Activated effector memory CD4-positive, alpha-beta T cell treated with Interleukin-2 at 50 U/mL for 16 hours (primary cell): ENCODE measurements at places on chromosomes 11 and 22.

- DNase-seq = no peak
Measured at GRCh38 chr22:27348634-27349033, 452.9 kb downstream of the MN1 start.

- no peak for DNase-seq
Measured at GRCh38 chr22:21682385-21683175, 16.8 kb downstream of the PPIL2 start.

DNA sequence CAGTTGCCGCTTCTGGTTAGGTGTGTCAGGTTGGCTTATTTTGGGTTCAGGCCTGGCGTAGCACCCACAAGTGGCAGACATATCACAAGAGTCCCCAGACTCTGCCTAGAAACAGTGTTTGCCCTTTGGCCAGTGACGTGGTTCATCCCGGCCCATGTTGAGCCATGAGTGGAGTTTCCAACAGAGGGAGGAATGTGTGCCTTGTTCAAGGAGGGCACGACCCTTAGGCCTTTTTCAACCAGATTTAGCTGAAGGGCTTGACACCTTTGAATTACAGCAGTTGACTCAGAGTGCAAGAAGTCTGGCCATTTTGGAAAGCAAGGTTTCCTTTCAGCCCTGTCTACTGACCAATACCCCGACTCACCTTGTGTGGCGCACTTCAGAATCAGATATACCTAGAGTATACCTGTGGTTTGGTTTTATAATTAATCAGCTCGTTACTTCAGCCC, 15.1 kb upstream of the AIFM3 start:
- no peak for DNase-seq

DNA sequence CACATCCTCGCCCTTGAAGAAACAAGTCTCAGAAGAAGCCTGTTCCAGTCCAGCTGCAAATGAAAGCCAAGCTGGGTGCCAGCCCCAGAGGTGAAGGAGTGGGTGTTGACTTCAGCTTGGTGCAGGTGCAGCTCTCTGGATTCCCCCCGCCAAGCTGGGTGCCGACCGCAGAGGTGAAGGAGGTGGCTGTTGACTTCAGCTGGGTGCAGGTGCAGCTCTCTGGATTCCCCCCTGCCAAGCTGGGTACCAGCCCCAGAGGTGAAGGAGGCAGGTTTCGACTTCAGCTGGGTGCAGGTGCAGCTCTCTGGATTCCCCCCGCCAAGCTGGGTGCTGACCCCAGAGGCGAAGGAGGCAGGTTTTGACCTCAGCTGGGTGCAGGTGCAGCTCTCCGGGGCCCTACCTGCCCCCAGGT, 1234.0 kb downstream of the TBC1D22A start:
- DNase-seq = no peak

GRCh38 chr11:47372422-47372821, 5.9 kb downstream of the SPI1 start:
- no peak for DNase-seq

DNA sequence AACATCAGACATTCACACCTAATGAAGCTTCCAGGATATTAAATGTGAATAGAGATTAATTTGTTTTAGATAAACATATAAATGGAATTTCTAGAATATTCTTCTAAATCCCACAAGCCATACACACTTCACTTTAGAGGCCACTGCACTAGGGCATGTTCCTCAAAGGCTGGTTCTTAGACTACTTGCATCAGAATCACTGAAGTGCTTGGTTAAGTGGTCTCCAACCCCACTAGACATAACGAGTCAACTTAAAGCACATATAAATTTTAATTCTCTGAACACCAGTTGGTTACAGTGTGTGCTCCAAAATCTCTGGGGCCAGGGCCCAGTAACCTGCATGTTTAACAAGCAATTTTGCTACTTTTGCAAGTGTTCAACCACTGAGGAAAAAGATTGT, 7.9 kb upstream of the ALKBH8 start:
- no peak for DNase-seq

DNA sequence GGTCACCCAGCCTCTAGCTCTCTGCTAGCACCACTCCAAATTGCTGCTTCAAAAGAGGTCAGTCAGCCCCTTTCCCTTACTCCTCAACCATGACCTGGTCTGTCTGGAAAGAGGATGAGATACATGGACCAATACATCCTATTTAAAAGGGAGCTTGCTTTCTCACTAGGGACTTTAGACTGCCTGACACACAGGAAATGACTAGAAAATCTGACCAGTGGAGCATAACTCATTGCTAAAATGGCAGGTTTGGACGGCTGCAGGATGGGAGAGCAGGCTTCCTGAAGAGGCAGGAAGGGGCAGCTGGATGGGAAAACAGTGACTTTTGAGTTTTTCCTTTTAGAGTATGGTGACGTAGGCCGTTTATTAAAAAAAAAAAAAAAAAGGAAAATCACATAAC, 25.3 kb downstream of the STIM1 start:
- no peak for DNase-seq

GRCh38 chr22:17443405-17444203, 74.3 kb downstream of the CECR2 start:
- no peak for DNase-seq

GRCh38 chr11:75603791-75604736, 42.0 kb downstream of the SERPINH1 start:
- DNase-seq = no peak

GRCh38 chr11:128552783-128553661, 34.3 kb downstream of the ETS1 start:
- no peak for DNase-seq

DNA sequence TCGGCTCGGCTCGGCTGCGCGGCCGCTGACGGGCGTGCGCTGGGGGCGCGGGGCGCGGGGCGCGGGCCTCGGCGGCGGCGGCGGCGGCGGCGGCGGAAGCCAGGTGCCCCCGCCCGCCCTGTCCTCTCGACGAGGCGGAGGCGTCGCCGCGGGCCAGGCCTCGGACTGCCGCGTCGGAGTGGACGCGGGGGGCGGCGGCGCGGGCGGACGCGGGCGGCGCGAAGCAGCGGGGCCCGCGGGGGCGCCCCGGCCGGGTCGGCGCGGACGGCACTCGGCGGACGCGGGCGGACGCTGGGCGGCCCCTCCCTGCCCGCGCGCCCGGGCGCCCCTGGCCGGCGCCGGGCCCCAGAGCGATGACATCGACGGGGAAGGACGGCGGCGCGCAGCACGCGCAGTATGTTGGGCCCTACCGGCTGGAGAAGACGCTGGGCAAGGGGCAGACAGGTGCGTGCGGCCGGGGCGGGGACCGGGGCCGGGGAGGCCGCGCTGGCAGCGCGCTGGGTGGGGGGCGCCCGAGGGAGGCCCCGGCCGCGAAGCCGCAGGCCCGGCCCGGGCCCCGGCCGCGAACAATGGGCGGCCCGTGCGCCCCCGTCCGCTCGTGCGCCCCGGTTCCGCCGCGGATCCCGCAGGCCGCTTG, at the start of gene BRSK2:
Gene BRSK2, plus strand, starts transcription at position 3 of the 637 bp plus-strand sequence. Its CDS starts 351 bp downstream, at position 354.
- DNase-seq = no peak

DNA sequence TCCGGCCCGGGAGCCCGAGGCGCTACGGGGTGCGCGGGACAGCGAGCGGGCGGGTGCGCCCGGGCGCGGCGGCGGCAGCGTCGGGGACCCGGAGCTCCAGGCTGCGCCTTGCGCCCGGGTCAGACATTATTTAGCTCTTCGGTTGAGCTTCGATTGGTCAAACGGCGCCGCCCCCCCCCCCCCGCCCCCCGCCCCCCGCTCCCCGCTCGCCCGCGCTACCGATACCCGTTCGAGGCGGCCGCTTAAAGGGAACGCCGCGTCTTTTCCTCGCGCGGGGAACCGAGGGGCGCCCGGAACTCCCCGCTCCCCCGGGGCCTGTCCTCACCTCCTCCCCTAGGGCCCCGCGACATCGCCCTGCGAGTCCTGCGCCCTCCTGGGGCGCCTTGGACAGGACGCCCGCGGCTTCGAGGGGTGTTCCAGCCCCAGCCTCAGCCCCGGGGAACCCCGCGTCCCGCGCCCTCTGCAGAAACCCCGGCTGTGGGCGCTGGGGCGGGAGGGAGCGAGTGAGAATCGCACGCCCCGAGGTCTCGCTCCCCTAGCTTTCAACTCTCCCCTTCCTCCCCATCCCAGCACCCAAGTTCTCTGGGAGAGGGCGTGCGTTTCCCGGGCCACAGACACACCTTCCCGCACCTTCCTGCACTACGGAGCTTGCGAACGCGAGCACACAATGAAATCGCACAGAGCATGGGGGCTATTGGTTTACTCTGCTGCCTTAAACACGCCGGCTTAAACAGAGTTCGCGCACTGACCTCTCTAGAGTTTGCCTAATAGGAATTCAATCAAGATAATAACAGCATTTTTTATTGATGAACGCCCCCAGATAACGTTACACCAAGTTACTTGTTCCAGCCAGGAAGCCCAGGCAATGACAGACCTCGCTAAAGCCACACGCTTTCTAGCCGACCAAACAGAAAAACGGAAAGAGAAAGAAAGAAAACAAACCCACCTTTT, at the start of gene BDNF:
Gene BDNF, minus strand, starts transcription at position 105 of the 951 bp plus-strand sequence. CDS start 41,891 bp downstream, outside the sequence.
- DNase-seq = no peak

DNA sequence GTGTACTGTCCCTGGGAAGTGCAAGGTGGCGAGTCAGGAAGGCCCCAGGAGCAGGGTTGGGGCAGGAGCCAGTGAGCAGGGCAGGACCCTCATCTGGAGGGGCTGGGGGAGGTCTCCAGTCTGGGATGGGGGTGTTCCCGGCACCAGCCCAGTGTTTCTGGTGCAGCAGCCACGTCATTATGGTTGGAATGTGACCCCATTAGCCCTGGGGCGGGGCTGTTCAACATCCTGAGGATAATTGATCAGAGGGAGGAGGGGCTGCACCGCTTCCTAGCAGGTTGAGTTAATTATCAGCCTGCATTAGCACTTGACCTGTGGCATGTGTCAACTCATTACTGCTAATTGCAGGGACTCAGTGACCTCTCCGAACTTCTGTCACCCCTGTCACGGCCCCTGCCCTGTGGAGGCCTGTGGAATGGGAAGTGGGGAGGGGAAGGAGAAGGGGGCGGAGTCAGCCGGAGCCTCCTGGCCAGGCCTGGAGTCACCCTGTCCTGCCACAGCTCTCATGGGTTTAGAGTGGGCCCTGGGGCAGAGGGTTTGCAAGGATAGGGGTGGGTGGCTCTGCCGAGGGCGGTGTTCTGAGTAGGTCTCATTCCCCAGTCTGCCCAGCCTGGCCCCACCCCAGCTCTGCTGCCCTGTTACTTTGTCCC, 52.8 kb upstream of the CCDC188 start:
- no peak for DNase-seq

GRCh38 chr22:21696115-21696514, 30.3 kb downstream of the PPIL2 start:
- no peak for DNase-seq

DNA sequence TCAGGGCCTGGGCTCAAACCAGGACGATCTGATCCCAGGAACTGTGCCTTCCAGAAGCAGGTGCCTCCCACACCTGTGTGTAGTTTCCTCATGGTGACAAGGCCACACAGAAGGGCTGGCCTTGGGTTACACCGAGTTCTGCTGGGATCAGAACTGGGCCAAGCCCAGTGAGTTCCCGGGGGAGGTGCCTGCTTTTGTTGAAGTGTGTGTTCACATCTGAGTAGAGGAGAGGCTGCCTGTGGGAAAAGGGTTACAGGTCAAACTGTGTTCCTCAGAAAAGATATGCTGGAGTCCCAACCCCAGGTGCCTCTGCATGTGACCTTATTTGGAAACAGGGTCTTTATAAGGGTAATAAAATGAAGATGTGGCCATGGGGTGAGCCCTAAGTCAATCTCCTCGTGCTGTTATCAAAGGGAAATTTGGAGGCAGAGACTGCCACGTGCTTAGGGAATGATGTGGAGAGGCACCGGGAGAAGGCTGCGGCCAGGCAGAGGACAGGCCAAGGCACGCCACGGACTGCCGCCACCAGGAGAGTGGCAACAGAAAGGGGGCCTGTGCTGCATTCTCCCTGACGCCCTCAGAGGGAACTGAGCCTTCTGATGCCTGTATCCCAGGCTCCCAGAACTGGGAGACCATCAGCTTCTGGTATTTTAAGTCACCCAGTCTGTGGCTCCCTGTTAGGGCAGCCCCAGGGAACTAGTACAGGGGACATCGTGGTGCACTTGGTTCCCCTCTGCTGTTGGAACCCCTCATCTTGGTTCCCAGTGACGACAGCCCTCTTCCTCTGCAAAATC, 158.8 kb downstream of the CACNA1I start:
- DNase-seq = no peak

DNA sequence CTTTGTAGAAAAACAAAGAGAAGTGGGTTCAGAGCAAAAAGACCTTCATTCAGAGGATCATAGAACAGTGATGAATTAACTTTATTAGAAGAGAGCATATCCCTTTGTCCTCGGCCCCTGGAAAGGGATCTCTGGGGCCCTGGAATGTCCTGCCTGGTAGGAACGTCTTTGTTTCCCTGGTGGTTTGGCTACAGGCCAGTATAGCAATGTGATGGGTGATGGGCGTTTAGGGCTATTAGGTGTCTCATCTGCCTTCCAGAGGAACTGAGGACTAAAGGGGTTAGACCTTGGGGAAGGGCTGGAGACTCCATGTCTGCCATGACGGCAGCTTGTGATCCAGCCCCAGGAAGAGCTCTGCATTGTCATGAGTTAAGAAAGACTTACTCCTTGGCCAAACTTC, 9.1 kb downstream of the APOL4 start:
- DNase-seq = no peak

DNA sequence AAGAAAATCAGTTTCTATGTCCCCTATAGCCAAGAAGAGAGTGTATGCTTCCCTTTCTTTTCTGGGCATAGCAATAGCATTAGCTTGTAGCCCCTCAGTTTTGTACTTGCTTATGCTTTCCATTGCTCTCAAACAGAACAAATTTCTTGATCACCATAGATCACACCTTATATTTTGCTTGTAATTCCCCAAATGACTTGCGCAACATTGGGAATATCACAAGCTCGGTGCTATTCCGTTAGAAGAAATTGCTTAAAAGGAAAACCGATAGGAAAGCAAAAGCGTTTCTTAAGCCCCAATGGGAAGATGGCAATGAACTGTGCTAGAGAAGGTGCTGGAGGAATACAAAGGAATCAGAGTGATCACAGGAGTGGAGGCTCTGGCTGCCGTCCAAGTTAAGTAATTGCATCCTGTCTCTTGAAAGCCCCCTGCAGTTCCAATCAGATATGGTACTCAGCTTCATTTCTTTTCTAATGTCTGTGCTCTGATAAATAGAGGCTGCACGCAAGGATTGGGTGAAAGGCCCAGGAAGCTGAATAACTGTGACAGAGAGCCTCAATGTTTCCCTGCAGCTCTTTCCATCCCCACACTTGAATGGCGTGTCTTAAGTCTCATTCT, 182.1 kb upstream of the KIRREL3 start:
- no peak for DNase-seq

DNA sequence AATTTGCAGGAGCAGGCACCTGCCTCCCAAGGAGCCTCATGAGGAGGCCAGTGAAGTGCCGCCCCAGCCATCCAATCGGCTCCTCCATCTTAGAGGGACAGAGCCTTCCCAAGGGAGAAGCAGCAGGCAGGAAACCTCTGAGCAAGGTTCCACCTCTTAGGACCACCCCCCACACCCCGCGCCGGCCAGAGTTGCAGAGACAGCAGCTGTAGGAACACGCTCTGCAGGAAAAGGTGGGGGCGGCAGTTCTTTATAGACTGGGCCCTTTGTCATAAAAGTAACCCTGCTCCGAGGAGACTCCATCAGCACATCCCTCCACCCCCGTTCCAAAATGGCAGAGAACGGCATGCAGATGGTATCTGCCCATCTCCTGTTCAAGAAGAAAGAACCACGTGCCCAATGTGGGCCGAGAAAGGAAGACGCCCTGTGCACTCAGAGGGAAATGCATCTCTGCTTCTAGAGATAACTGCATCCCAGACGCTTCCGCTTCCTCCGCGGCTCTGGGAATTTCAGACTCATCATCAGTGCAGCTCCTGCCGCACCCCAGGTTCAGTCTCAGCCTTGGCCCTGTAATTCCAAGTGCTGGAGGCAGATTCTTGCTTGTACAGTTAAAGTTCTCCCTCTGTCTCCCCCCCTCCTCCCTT, 98.5 kb downstream of the SPATA19 start:
- no peak for DNase-seq

GRCh38 chr11:46846510-46846830, 390 bp upstream of the CKAP5 start:
- no peak for DNase-seq

GRCh38 chr11:72574548-72575460, 99.4 kb downstream of the PDE2A start:
- DNase-seq = no peak
